ENCODE measurements at places on chromosomes 16 and 17. TPM values are rescaled to one million over a fixed set of nuclear protein-coding genes. Genes with fewer than 3 reads are reported as not detected.

KCNJ2 gene
- total RNA-seq = 0.08 TPM

TMC6 gene
- total RNA-seq = 9.6 TPM

SYCE1L gene
- 2.5 TPM for total RNA-seq

GAST gene
- 0.59 TPM for total RNA-seq

CYBA gene
- total RNA-seq = 275 TPM

KRT23 gene
- 0.29 TPM for total RNA-seq

SKAP1 gene
- not detected for total RNA-seq

FKBP10 gene
- 101 TPM for total RNA-seq

CD300E gene
- not detected for total RNA-seq

EFTUD2 gene
- 135 TPM for total RNA-seq

KRTAP17-1 gene
- total RNA-seq = not detected

HSD17B1 gene
- 1.6 TPM for total RNA-seq

KCNH6 gene
- not detected for total RNA-seq

CCR7 gene
- total RNA-seq = 0.84 TPM

CRYBA1 gene
- total RNA-seq = not detected

FZD2 gene
- 36.5 TPM for total RNA-seq

KRTAP4-5 gene
- not detected for total RNA-seq

NRN1L gene
- total RNA-seq = not detected

KRTAP9-9 gene
- total RNA-seq = not detected

OVCA2 gene
- total RNA-seq = 79.7 TPM

MRPS23 gene
- 244 TPM for total RNA-seq

SYNGR3 gene
- total RNA-seq = 7.6 TPM

MYL11 gene
- 0.39 TPM for total RNA-seq

KCNAB3 gene
- 2.9 TPM for total RNA-seq

CHST6 gene
- 0.14 TPM for total RNA-seq
